ENCODE measurements at places on chromosomes 7 and 10. TPM values are rescaled to one million over a fixed set of nuclear protein-coding genes. Genes with fewer than 3 reads are reported as not detected.
A peak's percentile ranks its signal among the peaks of the same experiment; 100 is the strongest.

- peak; percentile 61 for DNase-seq
These were observed 27.0 kb upstream of the PODXL start for GRCh38 chr7:131583430-131583829.

ARHGEF35 gene
- total RNA-seq, result not detected

PAX2 gene
- 0.07 TPM for total RNA-seq

DNA sequence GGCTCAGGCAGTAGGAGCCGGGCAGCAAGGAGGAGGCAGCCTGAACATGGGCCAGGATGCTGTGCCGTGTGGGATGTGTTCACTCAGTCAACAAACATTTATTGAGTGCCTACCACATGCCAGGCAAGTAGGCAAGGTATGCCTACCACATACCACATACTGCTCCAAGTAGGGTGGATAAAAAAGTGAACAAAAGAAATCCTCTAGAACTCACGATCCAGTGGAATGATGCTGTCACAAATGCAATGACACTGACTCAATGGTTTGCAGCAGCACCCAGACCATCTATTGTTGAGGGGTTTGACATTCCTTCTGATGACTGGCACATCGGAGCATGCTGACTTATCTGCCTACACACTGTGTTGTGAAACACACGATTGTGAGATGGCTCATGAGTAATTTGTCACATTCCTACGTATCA lies 413.5 kb downstream of the NRG3 start:
- peak; percentile 57 for DNase-seq

DNA sequence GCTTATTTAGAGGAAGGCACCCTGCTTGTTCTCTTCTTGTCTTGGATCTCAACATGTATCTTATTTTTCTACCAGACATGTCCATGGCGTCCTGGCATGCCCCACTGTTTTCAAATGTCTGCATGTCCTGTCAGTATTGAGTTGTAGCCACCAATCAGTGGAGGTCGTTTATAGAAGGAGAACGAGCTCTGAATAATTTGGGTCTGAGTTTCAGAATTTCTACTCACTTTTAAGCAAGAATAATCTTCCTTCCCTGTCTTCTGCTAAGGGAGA lies 2.9 kb upstream of the HOXA13 start:
- no peak for DNase-seq

DNA sequence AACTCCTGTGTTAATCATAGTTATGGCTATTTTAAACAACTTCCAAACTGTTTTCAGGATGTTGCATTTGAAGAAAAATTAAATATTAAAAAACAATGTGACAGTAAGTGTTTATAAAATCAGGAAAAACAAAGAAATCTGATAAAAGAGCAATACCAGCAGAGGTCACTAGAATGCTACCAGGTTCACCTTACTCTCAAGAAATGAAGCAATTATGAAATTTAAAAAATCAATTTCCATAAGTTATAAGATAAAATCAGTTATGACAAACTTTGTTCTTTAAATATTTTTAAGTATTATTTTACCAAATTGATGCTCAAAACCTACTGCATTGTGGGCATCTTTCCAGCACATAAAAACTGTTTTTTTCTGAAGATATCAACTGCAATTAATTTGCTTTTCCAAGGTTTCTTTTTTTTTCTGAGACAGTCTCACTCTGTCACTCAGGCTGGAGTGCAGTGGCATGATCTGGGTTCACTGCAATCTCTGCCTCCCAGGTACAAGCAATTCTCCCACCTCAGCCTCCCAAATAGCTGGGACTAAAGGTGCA lies 50.7 kb upstream of the RHEB start:
- DNase-seq, result no peak

DNA sequence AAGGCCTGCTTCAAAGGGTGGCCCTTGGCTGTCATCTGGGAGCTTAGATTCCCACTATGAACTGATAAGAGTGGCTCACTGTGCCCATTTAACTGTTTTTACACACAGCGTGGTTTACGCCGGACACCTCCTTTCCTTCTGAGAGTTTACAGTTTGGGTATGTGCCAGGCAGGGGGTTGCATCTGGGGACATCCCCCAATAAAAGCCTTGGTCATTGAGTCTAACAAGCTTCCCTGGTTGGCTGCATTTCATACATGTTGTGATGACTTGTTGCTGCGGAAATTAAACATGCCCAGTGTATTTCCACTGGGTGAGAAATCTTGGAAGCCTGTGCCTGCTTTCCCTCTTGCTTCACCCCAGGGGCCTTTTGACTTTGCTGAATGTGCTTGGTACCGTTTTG lies 264.1 kb upstream of the NPY start:
- no peak for DNase-seq

DNA sequence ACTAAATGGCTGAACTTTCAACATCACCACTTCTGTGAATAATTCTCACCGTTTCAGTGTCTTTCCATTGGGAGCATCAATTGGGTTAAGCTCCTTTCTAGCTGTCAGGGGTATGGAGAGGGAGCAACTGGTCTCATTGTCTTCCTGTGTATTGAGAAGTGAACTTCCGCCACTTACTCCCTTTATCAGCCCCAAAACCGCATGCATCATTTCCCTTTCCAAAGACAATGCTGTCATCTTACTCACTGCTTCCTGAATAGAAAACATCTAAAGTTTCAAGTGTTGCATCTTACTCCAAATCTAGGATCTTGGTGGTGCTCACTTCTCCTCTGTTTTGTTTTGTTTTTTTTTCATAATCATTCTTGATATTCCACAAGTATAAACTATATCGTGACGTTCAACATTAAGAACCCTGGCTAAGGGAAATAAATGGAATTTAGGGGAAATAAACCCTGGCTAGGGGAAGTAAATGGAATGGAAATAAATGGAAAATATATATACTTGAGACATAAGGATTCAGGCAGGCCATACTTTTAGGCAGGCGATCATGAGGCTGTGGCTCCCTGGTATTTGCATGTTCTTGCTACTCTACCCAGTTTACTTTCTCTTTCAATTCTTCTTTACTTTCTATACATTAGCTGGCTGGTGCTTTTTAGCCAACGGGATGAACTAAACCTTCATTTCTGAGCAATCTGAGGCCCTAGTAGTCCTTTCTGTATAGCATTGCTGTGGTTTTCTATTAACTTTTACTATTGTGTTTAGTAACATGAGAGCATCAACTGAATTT lies 371.9 kb downstream of the BMPER start:
- DNase-seq, result peak; percentile 87

All from A172 (cell line).